ENCODE measurements at places on chromosomes 11 and 22. TPM values are rescaled to one million over a fixed set of nuclear protein-coding genes. Genes with fewer than 3 reads are reported as not detected.
A peak's percentile ranks its signal among the peaks of the same experiment; 100 is the strongest.

SLC22A6 gene
- not detected for total RNA-seq

CDC42BPG gene
- 0.06 TPM for total RNA-seq

DNA sequence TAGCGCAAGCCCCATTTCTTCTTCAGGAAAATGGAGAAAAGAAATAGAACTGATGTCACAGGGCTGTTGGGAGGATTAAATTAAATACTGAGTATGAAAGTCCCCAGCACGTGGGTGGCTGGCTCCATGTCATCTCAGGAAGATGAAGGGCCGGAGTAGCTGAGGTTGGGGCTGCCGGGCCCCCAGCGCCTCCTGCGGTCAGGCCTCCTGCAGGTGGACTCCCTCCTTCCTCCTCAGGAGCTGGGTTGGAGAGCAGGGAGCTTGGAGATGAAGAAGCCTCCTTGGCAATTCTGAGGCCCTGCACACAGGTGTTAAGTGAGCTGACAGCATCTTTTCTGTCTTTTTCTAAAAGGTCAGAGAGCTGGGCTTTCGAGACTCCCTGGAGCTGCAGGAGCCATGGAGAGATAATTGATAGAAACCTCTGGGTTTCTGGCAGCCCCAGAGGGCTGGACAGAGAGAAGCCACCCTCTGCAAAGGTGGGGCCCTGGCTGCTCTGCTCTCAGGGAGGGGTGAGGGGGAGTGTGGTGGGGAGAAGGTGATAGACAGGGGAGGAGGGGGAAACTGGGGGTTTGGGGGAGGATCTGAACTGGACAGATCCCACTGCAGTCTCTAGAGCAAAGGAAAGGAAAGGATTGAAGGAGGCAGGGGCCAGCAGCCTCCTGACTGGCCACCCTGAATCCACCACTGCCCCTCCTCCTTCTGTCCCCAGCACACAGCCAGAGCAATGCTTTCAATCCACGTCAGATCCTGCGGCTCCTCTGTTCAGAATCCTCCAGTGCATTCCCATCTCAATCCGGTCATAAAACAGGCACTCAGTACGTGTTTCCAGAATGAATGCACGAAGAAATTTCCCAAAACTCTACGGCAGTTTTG is 210.8 kb downstream of the CEP164 start:
- H3K27me3 ChIP-seq, result peaks cover 50% of the 10 kb centered on the region
- DNase-seq, result peak; percentile 46
- no peak overlapping the region for H3K4me3 ChIP-seq
- no peaks in the 10 kb centered on the region for H3K4me1 ChIP-seq

GRCh38 chr11:45048870-45049691 is 97.4 kb upstream of the PRDM11 start:
- peaks cover 24% of the 10 kb centered on the region for H3K27me3 ChIP-seq
- no peak overlapping the region for H3K27ac ChIP-seq
- H3K4me1 ChIP-seq, result peaks cover 13% of the 10 kb centered on the region
- H3K36me3 ChIP-seq, result no peaks in the 10 kb centered on the region
- no peak overlapping the region for H3K4me3 ChIP-seq

DNA sequence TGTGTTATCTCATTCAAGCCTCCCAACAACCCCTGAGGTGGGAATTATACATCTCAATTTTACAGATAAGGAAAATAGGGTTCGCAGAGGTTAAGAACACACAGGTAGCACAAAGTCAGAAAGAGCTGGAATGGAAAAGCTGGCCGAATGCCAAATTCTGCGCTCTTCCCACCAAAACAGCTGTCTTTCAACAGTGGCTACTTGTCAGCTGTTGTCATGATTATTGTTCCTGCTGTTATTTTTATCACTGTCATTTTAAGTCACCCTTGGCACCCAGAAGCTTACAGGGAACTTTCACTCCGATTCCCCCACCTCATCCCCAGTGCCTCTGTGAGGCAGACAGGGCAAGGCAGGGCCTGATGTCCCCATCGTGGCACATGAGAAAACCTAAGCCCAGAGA is 74.5 kb upstream of the CSNK2A3 start:
- peaks cover 42% of the 10 kb centered on the region for H3K4me1 ChIP-seq
- H3K4me3 ChIP-seq, result no peak overlapping the region
- H3K27ac ChIP-seq, result no peak overlapping the region
- DNase-seq, result no peak
- H3K27me3 ChIP-seq, result no peaks in the 10 kb centered on the region

- no peak overlapping the region for H3K27ac ChIP-seq
- peaks cover 11% of the 10 kb centered on the region for H3K36me3 ChIP-seq
- peaks cover 3% of the 10 kb centered on the region for H3K27me3 ChIP-seq
- H3K4me3 ChIP-seq, result peak overlapping the region; percentile 11
These were observed 77.4 kb downstream of the NAV2 start for GRCh38 chr11:19789835-19790710.

IL18 gene
- 1.3 TPM for total RNA-seq

DNA sequence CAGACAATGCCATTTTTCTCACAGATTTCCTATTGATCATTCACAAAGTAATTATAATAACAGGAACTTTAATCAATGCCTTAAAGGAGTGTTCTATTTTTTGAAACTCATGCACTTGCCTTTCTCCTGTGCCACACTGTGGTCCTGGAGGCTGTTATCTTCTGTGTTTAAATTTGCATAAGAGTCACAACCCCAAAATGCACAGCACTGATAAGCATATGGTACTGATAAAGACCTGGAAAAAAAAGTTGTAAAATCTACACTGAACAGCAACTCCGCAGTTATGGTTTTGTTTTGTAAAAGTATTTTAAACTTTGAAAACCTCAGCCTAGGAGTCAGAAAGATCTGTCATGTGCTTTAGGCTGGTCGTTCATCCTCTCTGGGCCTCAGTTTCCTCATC is 9.1 kb upstream of the CCDC34 start:
- H3K27ac ChIP-seq, result no peak overlapping the region
- no peaks in the 10 kb centered on the region for H3K27me3 ChIP-seq
- no peak for DNase-seq
- peaks cover 10% of the 10 kb centered on the region for H3K36me3 ChIP-seq
- no peak overlapping the region for H3K4me3 ChIP-seq
- peaks cover 7% of the 10 kb centered on the region for H3K4me1 ChIP-seq

MUC2 gene
- total RNA-seq, result 0.03 TPM

DNA sequence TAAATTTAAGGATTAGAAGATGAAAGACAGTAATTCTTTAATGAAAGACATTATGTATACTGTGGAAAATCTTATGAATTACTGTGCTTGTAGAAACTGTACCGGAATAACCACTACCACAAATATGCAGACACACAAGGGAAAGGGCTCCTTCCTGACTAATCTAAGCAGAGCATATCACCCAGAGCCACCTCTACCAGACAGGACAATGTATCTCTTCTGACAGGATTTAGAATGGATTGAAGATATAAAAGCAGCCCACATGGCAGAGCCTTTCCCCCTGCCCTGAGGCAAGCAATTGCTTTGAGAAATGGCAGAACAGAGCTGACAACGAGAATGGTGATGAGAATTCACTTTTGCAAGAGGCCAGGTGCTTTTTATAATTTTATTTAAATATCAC is 144.1 kb downstream of the NOX4 start:
- no peak overlapping the region for H3K27ac ChIP-seq
- H3K36me3 ChIP-seq, result no peaks in the 10 kb centered on the region
- H3K4me1 ChIP-seq, result peaks cover 11% of the 10 kb centered on the region
- no peak overlapping the region for H3K4me3 ChIP-seq
- no peaks in the 10 kb centered on the region for H3K27me3 ChIP-seq

EP300 gene
- total RNA-seq, result 27.8 TPM

FGF4 gene
- total RNA-seq, result not detected

DNA sequence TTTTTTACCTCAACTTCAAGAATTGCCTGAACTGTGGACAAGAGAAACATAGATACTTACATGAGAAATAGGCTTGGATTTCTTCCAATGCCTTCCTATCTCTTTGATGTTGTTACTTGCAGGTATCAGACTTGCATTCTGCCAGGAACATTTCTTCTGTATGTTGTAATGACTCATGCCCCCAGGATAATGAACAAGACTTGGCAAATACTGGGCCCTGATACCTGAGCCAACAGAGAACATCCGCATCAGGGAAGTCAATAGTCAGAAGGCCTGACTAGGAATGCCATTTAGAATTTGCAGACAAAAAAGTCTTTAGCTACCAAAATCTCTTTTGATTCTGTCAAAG is 273.7 kb upstream of the KIRREL3 start:
- peaks cover 5% of the 10 kb centered on the region for H3K27me3 ChIP-seq
- H3K27ac ChIP-seq, result no peak overlapping the region

- H3K27ac ChIP-seq, result no peak overlapping the region
- no peaks in the 10 kb centered on the region for H3K27me3 ChIP-seq
- DNase-seq, result peak; percentile 77
- peaks cover 42% of the 10 kb centered on the region for H3K4me1 ChIP-seq
- H3K36me3 ChIP-seq, result no peaks in the 10 kb centered on the region
- no peak overlapping the region for H3K4me3 ChIP-seq
These were observed 46.2 kb downstream of the C11orf71 start for GRCh38 chr11:114354076-114354475.

DNA sequence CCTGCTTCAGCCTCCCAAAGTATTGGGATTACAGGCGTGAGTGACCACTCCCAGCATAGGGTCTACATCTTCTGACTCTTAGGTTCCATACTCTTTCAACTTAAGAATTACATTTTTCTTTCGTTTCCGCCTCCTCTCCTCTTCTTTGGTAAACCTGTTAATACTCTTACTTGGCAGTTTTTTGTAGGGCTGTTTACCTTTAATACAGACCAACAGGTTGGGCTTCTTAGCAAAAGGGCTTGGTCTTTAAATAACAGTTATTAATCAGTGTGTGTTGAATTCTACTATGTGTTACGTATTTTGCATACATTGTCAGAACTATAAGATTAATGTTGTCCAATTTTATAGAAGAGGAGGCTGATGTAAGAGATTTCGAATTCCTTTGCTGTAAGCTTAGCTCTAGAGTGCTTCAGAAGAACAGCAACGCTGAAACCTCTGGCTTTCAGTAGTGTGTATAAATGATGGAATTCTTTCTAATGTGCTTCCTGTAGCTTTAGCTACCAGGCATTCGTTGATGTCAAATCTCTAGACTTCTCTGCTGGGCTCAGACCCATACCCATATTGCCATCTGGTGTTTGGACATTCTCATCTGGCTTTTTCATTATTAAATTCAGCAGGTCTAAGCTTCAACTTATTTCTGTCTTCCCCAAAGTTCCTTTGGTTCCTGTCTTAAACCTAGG is 3.1 kb downstream of the FDX1 start:
- no peaks in the 10 kb centered on the region for H3K36me3 ChIP-seq
- H3K4me1 ChIP-seq, result peaks cover 42% of the 10 kb centered on the region
- no peak for DNase-seq
- peaks cover 2% of the 10 kb centered on the region for H3K27me3 ChIP-seq
- H3K4me3 ChIP-seq, result no peak overlapping the region
- H3K27ac ChIP-seq, result peak overlapping the region; percentile 6

DNA sequence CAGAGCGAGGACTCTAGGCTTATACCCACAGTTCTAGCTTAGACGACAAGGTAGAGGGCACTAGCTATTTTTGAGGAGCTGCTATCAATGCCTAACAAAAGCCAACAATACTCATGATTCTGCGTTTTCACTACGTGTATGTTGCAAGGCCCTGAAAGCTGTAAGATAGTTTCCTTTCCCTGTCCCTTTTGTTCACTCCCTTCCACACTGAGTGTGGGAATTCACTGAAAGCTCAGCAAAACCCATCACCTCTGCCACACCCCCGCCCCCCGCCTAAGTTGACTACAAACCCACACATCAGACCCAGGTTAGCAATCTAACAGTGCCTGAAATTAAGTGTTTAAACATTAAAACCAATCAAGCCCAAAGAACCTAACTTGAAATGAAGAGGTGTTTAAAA is 6.2 kb upstream of the LDLRAD3 start:
- DNase-seq, result no peak
- H3K36me3 ChIP-seq, result no peaks in the 10 kb centered on the region
- H3K27ac ChIP-seq, result no peak overlapping the region
- peaks cover 9% of the 10 kb centered on the region for H3K4me1 ChIP-seq

TEAD1 gene
- 207 TPM for total RNA-seq

GRCh38 chr11:74677131-74677530 is 54.1 kb downstream of the CHRDL2 start:
- H3K4me3 ChIP-seq, result no peak overlapping the region
- H3K27ac ChIP-seq, result no peak overlapping the region
- H3K4me1 ChIP-seq, result peaks cover 32% of the 10 kb centered on the region
- no peaks in the 10 kb centered on the region for H3K36me3 ChIP-seq

HPX gene
- total RNA-seq, result 0.88 TPM

DNA sequence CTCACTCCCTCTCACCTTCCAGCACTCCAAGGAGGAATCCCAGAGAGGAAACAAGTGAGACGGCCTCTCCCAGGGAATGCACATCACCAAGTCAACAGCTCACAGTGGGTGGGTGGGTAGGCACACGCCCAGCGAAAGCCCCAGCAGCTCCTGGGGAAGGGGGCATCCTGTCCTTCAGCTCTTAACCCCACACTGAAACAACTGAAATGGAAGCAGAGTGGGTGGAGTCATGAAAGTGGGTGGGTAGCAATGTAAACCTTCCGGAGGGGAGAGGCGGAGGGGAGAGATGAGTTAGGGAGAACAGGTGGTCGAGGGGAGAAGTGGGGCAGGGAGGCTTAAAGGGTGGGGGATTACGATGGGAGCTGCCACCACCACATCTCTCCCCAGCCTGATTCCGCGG is 5.4 kb downstream of the MCHR1 start:
- DNase-seq, result no peak
- no peak overlapping the region for H3K4me3 ChIP-seq
- H3K36me3 ChIP-seq, result no peaks in the 10 kb centered on the region
- H3K27ac ChIP-seq, result no peak overlapping the region
- H3K27me3 ChIP-seq, result peaks cover 6% of the 10 kb centered on the region

- H3K4me1 ChIP-seq, result peaks cover 4% of the 10 kb centered on the region
- H3K27ac ChIP-seq, result no peak overlapping the region
- H3K27me3 ChIP-seq, result peaks cover 24% of the 10 kb centered on the region
- no peak overlapping the region for H3K4me3 ChIP-seq
- no peaks in the 10 kb centered on the region for H3K36me3 ChIP-seq
- DNase-seq, result no peak
These were observed 10.7 kb downstream of the LMO1 start for GRCh38 chr11:8252946-8253345.

- H3K4me3 ChIP-seq, result no peak overlapping the region
- peaks cover 26% of the 10 kb centered on the region for H3K4me1 ChIP-seq
- no peaks in the 10 kb centered on the region for H3K36me3 ChIP-seq
- DNase-seq, result no peak
- peaks cover 16% of the 10 kb centered on the region for H3K27me3 ChIP-seq
- H3K27ac ChIP-seq, result no peak overlapping the region
These were observed 41.8 kb upstream of the ACCSL start for GRCh38 chr11:44005956-44006355.

OR10A6 gene
- 0.15 TPM for total RNA-seq

DNA sequence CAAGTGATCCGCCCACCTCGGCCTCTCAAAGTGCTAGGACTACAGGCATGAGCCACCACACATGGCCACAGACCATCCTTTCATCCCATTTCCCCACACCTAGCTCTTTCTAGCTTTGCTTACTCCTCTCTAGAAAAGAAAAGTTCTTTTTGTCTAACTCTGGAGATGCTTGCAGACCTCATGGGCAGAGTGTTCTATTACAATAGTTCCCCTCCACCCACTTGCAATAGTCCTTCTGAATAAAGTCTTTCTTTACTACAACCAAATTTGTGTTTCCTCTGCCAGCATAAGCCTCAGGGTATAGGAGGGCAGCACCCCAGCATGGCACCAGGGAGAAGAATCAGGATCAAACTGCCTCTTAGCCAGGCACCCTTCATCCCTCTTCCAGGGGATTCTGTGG is 18.8 kb upstream of the RTL6 start:
- H3K4me1 ChIP-seq, result peaks cover 8% of the 10 kb centered on the region
- peaks cover 17% of the 10 kb centered on the region for H3K36me3 ChIP-seq
- peaks cover 36% of the 10 kb centered on the region for H3K27me3 ChIP-seq
- H3K4me3 ChIP-seq, result no peak overlapping the region
- no peak overlapping the region for H3K27ac ChIP-seq

SUSD2 gene
- total RNA-seq, result 0.18 TPM

KCNJ1 gene
- total RNA-seq, result not detected

RASSF7 gene
- 17.0 TPM for total RNA-seq

- peaks cover 2% of the 10 kb centered on the region for H3K27me3 ChIP-seq
- DNase-seq, result no peak
- H3K27ac ChIP-seq, result no peak overlapping the region
These were observed 92.0 kb downstream of the SGSM3 start for GRCh38 chr22:40462195-40462984.

LRRC32 gene
- 0.60 TPM for total RNA-seq

Data from HFFc6 (cell line).